HTR-8/SVneo (cell line): ENCODE measurements at places on chromosomes 12 and 14.
A peak's percentile ranks its signal among the peaks of the same experiment; 100 is the strongest.

GRCh38 chr14:90429754-90430153 lies 32.9 kb downstream of the CALM1 start:
- DNase-seq = no peak

DNA sequence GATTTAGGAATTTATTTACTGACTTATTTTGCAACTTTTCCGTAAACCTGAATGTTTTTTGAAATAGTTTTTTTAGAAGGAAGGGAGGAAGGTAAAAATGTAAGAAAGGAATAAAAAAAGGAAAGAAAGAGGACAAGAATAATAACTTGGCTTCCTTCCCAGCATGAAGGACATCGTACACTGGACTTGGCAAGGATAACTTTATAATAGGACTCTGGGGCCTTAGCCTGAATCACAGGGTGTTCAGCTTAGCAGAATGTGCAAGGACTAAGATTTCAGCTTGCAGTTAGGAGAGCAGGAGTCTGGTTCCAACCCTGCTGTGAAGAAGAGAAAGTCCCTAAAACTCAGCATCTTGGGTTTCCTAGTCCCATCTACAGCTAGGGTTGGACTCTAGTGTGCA lies 1053.3 kb downstream of the VRK1 start:
- DNase-seq = no peak

- DNase-seq = no peak
Observed at GRCh38 chr14:86575141-86575540, 1045.2 kb downstream of the FLRT2 start.

- peak; percentile 54 for DNase-seq
Observed at GRCh38 chr14:100586403-100587085, 673 bp downstream of the BEGAIN start.

- DNase-seq = no peak
Observed at GRCh38 chr12:11837216-11837934, 187.9 kb downstream of the ETV6 start.

DNA sequence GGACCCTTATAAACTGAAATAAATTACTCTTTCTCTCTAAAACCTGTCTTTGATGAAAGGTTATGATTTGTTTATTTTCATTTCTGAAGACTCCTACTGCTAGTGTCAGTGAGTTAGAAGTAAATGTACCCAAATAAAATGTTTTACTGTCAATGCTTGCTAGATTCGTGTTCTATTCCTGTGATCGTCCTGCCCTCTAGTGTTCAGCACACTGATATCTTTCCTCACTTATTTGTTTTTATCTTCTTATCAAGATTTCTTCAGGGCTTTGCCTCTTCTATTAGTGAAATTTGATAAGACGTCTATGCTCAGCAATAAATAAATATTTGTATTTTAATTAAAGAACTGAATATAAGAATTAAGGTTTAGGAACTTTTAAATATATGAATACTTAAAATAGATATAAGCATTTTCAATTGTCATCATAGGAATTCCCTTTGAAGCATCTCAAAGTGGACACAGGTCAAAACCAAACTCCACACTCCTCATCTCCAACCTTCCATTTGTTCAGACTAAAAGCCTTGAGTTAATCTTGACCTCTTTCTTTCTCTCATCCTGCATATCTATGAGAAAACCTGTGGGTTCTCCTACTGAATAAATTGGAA lies 75.8 kb downstream of the C12orf50 start:
- peak; percentile 51 for DNase-seq

- DNase-seq = no peak
Observed at GRCh38 chr12:104938371-104938770, 19.7 kb downstream of the SLC41A2 start.

DNA sequence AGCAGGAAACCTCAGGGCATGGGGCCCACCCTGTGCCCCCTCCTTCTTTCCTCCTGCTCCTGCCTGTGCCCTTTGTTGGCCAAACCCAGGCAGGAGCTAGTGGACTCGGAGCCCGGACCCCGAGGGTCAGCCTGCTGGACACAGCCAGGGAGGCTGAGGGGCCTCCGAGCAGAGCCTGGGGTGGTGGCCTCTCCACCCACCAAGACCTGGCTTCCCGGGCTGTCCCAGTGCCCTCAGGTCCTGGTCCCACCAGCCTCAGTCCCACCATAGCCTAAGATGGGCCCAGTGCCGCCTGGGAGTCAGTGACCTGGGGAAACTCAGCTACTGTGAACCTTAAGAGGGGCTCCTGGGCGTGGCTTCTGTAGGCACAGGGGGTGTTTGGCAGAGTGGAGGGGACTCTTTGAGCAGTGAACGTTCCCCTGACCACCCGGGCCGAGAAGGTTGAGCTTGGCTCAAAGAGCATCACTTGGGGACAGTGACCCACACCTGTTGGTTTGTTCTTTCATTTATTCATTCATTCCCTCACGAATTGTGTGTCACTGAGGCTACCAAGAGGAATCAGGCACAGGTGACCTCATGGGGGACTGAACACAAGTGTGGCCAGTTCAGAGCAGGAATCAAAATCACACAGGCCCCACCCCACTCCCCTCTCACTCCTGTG lies 266.1 kb downstream of the ADGRD1 start:
- DNase-seq = no peak

DNA sequence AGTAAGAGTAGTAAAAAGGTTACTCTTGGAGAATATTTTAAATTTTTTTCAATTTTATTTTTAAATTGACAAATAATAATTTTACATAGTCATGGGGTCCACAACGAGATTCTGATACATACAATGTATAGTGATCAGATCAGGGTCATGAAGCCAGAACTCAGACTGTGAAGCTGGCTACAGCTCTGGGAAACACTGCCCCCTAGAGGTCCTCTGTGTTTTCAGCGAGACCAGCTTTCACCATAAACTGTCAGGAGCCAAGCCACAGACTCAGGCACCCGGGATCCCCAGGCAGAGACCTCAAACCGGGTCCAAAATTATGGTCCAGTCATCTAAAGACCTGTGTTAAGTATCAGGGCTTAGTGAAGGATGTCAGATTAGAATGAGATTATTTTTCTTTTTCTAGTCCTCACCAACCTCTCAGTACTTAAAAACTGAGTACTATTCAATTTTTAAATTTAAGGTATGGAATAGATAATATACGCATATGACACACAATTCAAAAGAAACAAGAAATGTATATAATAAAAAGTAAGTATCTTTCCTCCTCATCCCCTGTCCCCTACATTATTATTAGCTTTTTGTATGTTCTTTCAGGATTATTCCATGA lies 397.1 kb downstream of the MDGA2 start:
- peak; percentile 23 for DNase-seq

- no peak for DNase-seq
Observed at GRCh38 chr12:67609226-67609870, 39.2 kb upstream of the DYRK2 start.

- DNase-seq = peak; percentile 12
Observed at GRCh38 chr12:19971361-19972280, 396.7 kb upstream of the PDE3A start.

DNA sequence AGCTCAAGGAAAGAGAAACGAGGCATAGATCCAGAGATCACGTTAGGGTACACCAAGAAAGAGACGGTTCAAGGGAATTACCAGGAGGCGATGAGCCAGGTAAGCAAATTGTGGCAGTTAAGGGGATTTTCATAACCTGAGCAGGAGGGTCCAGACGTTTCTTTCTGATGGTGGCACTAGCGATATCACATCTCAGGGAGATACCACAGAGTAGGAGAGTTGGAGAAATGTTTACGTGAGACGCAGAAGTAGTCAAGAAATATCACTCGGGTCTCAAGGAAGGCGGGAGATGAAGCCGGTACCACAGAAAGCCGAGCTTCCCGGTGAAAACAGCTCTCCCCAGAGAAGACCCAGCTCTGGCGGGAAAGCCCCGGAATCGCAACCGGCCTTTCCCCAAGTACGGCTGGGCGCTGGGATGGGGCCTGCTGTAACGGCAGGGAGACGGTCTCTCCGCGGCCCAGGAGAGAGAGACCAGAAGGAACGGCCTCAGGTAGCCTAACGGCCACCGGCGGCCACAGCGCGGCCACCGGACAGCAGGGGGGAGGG lies 485 bp downstream of the SENP1 start:
- DNase-seq = no peak

DNA sequence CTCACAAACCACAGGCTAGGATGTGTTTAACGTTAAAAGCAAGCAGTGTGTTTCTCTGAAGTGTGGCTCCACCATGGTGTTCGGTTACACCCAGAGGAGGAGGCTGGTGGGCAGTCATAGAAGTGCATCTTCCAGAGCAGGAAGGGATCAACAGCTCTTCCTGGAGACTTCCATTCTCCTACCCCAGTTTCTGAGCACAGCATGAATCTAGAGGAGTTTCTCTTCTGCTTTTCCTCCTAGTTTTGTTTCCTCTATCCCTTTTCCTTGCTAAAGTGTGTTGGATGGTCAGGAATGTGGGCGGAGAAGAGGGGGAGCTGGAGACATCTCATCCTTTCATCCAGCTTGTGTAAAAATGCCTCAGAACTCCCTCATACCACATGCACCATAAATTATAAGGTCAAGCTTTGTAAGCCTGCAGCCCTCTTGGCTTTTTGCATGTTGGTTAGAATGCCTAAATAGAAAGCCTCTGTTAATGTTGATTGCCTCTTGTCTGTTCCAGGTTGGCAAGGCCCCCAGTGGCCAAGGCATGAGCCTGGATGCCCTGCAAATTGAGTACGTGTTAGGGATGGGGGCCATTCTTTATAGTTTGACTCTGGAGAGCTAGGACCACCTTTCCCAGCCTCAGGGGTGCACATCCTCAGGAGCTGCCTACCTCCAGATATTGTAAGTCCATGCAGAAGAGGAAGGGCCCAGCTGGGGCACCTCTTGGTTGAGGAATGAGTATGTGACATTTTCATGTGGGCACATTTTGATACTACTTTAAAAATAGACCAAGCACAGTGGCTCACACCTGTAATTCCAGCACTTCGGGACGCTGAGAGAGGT lies 4.0 kb upstream of the CKAP4 start:
- peak; percentile 30 for DNase-seq

DNA sequence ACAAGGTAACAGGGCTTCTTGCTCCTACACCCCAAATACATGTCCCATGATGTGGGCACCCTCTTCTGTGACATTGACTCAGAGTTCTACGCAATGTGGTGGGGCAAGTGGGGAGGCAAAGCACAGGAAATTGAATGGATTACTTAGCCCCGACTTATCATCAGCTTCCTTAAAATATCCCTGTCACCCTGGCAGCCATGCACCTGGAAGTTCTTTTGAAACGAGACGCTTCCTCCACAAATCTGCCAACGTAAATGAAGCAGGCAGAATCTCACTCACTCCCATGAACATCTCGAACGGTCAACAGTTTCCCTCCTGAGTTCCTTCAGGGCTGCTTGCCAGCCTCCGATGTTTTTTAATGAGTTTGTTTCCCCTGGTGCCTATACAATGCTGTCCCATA lies 33.5 kb downstream of the RNFT2 start:
- DNase-seq = no peak

GRCh38 chr12:34406996-34407300 lies 384.7 kb downstream of the ALG10 start:
- no peak for DNase-seq

- no peak for DNase-seq
Observed at GRCh38 chr12:83896416-83896815, 1016.2 kb downstream of the SLC6A15 start.

DNA sequence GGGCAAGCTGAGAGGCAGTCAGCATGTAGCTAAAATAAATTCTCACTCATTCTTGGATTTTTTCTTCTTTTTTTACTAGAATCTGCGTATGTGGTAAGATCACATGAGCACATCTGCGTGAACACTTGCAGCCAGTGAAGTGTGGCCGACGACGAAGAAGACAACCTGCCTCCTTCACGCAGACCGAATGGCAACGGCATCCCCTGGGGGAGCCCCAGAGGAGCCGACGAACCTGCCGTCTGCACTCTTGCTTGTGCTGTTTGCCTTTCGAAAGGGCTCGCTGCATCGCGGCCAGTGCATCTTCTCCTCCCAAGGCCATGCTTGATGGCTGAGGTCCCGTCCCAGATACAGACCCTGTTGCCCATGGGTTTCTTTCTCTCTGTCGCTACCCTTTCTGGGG lies 113.8 kb downstream of the KCNK10 start:
- no peak for DNase-seq

DNA sequence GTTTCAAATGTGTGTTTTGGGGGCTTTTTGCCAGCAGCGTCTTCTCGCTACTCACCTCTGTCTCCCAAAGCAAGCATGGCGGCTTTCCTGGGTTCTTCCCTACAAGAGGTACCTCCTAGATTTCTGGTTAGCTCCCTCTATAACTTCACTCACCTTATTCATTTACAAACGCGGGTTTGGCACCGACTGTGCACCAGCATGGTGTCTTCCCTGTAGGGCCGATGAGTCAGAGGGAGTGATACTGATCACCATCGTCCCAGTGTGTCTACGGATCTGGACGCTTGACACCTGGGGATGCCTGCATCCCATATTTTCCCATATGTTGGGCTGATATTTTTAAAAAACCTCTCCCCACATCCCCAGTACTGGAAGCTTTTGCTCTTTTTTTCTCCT lies 8.0 kb upstream of the SERPINA12 start:
- DNase-seq = no peak

GRCh38 chr14:101246894-101247841 lies 314.1 kb upstream of the DIO3 start:
- DNase-seq = no peak

DNA sequence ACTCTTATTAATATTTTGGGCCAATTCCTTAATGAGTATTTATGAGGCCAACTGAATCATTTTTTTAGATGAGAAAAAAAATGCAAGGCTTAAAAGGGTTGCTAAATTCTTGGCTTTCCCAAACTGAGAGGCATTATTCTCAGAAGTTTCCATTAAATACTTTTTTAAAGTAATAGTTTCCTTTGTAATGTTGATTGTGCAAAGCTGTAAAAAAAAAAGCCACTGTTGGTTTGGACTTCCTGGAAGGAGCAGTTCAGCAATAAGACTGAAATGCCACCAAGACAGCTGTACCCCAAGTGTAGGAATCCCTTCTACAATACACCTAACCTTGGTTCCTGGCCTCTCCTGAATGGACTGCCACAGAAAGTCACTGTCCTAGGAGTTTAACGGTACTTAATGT lies 231.3 kb downstream of the MON2 start:
- no peak for DNase-seq

DNA sequence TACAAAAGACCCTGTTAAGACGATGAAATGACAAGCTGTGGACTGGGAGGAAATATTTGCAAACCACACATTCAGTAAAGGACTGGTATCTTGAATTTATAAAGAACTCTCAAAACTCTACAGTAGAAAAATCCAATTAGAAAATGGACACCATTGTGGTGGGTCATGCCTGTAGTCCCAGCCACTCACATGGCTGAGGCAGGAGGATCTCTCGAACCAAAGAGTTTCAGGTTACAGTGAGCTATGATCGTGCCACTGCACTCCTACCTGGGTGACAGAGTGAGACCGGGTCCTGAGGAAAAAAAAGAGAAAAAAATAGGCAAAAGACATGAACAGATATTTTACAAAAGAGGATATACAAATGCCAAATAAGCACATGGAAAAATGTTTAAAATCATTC lies 41.9 kb downstream of the TTC6 start:
- no peak for DNase-seq

GRCh38 chr14:103880348-103881267 lies 33.2 kb upstream of the PPP1R13B start:
- DNase-seq = no peak

DNA sequence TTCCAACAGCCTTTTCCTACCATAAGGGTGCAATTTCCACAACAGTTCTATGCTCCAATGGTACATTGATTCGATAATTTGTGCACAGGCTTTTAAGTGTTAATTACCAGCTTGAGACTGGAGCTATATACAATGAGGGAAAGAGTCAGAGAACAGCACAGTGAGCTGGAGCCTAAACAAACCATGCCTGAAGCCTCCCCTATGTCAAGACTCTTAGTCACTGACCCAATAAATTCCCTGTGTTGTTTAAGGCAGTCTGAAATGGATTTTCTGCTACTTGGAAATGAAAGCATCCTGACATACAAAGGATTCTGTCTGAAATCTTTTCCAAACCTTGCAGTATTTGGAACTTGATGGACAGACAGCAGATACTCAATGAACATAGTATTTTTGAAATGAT lies 149.0 kb downstream of the EFCAB11 start:
- no peak for DNase-seq
